ENCODE measurements at places on chromosomes 6 and 20.

DNA sequence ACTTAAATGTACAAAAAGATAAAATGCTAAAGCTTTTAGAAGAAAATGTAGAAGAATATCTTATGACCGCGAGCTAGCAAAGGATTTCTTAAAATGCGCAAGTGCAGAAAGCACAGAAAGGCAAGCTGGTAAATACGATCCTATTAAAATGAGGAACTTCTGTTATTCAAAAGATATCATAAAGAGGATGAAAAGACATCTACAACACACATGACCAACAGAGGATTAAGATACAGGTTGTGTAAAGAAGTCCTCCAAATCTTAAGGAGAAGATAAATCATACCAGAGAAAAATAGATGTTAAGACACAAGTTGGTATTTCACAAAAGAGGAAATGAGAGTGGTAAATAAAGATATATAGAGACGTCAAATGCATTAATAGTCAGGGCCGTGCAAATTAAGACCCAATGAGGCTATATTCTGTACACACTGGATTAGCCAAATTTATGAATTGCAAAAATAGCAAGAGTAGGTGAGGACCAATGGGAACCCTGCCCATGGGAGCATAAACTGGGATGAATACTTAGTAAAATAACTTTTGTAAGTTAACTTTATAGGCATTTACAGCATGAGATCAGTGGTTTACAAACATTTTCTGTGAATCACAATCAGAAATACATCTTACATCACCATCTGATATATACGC is 23.0 kb downstream of the APCDD1L start:
- DNase-seq, result no peak

DNA sequence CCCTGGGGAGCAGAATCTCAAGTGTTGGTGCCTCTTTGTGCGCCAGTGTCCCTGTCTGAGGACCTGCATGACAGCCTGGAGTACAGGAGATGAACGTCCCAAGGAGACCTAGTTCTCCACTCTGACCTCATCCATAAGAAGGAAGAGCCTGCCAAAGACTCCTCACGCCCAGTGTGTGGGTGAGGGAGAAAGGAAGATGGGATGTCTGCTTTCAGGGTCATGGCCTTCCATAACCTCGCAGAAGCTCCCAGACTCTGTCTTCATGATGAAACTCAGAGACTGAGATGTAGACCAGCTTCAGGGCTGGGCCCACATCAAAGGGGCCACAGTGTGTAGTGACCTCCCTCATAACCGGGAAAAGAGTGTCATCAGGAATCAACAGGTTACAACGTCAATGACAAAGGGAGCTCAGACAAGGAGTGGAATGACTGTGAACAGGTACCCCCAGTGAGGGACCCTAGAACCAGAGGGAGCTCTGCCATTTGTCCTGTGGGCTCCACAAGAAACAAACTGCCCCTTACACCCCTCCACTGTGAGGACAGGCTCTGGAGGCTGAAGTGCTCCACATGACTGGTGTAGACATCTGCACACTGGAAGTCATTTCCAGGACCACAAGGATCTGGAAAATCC is 8.1 kb downstream of the HLA-DQB1 start:
- no peak for DNase-seq

DNA sequence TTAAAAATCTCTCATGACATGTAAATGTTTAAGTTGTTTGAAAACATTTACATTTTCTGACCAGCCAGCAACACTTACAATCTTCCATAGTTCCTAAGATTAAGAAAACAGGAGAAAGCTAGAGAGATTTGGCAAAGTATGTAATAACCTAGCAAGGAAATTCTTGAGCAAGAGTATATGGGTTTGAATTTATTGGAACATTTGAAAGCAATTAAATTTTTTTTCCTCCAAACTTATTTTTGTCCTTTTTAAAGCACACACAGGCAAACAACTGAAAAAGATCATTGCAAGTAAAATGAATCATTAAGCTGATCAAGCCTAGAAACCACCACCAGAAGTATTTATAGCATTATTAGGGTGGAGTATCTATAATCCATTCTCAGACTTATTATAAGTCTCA is 20.1 kb upstream of the ZNF217 start:
- DNase-seq, result no peak

DNA sequence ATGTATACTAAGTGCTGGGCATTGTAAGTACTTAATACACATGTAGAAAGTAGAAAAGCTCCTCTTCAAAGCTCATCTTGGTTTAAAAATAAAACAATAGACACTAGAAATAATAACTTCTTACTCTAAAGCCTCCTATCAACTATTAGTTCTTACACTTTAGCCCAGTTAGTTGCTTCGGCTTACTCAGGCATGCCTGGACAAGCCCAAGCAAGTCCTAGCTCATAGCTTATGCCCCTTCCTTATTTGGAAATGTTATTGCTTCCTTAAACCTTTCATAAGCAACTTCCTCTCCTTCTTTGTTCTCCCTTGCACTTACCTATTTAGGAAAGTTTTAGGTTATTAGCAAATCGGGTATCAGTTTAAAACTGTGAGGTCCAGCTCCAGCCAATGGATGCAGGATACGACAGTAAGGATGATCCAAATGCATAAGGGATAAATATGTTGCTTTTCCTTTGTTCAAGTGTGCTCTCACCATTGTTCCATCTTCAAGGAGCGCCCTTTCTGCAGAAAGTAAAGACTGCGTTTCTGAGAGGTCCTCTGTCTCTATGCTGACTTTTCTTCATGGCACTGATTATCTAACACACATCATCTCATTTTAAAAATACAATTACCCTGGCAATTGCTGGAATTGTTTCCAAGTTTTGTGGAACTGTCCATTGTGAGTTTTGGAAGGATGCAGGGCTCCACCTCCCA is 12.3 kb downstream of the TMEM30A start:
- no peak for DNase-seq

GRCh38 chr6:157512382-157512682 is 131.3 kb downstream of the ZDHHC14 start:
- DNase-seq, result no peak

DNA sequence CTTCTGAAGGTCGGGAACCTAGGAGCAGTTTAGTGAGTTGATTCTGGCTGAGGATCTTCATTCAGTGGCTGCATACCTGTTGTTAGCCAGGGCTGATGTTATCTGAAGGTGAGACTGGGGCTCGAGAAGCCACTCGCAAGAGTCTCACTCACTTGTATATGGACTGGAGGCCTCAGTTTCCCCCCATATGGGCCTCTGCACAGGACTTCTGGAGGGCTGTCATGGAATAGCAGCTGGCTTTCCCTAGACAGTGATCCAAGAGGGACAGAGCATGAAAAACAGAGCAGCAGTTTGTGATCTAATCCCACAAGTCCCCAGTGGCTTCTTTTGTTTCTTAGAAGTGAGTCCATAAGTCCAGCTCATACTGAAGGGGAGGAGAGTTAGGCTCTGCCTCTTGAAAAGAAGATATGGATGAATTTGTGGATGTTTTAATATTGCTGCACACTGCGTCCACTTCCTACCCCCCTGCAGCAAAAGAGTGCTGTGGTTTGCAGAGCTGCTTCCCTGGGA is 623.4 kb downstream of the CDH26 start:
- no peak for DNase-seq

DNA sequence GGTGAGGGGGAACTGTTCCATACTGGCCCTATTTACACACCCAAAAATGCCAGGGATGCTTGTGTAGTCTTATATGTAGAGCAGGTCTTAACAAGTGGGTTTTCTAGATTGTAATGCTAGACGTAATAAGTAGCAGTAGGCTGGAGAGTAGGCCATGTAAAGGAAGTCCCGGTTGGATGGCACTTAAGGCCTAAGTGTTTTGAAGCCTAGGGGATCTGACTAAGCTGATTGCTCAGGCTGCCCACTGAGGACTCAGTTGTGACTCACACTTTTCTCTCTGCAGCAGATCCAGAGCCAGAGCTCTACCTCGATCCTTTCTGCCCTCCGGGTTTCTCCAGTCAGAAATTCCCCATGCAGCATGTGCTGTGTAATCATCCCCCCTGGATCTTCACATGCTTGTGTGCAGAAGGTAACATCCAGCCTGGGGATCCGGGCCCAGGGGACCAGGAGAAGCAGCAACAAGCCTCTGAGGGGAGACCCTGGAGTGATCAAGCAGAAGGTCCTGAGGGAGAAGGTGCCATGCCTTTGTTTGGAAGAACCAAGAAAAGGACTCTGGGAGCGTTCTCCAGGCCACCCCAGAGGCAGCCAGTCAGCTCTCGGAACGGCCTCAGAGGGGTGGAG is 26.6 kb downstream of the ZNF133 start:
- DNase-seq, result no peak

GRCh38 chr6:132298344-132298949 is 102.8 kb downstream of the MOXD1 start:
- DNase-seq, result no peak

DNA sequence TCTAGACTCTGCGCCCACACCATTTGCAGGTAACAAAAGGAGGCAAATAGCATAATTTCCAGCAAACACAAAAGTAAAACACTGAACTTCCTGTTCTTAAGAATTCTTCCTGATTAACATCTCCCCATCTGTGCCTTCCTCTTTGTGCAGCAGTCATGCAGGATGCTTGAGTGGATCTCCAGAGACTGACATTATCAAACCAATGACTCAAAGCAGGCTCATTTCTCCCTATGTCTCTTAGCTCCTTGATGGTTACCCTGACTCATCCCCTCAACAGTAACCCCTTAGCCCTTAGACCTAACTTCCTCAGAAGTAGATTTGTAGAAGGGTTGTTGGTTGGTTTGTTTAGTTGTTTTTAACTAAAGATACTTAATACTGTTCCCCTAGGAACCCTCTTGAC is 137.0 kb upstream of the RIN2 start:
- no peak for DNase-seq

- DNase-seq, result no peak
These were observed 10.7 kb upstream of the RFX6 start for GRCh38 chr6:116866281-116866871.

Data from NCI-H510A (cell line).